Thyroid gland (tissue), 4 donors: ENCODE measurements at places on chromosomes 11 and 22.

DNA sequence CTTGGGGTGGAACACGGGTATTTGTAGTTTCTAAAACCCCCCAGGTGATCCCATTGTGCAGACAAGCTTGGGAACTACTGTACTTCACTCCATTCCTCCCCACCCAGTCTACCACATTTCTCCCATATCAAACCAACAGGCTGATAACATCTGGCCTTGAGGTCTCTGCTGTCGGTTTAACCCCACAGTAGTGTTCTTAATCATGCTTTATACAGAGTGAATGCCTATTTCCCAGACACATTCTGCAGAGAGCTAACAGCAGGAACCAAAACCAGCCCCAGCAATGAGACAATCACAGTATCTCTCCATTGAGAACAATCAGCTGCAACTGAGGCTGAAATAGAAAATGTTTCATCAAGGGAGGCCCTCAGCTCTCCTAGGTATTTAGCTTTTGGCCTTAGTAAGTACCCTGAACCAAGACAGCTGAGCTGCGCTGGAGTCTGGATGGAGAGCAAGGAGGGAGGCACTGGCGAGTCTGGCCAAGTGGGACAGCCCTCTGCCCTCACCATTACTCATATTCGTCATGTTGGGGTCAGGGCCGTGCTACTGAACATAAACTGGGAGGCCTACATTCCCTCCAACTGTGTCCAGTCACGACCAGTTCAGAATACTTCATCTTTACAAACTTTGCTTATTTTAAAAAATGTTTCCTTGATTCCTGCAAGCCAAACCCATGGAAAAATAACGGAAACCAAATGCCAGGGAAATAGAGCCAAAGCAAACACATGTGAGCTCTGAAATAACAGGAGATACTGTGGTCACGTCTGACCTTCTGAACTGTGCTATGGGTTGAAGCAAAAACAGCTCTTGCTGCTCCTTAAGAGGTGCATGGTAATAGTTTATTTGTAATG is 81.0 kb downstream of the CCDC34 start:
- DNase-seq: no peak

- no peak for DNase-seq
Measured at GRCh38 chr11:107916671-107917241, 11.5 kb upstream of the RAB39A start.

GRCh38 chr22:31393893-31394292 is 5.5 kb upstream of the DRG1 start:
- no peak for DNase-seq

- DNase-seq: no peak
Measured at GRCh38 chr22:39617342-39617741, 46.8 kb downstream of the CACNA1I start.

- no peak for DNase-seq
Measured at GRCh38 chr11:38005597-38005996, 1407.6 kb upstream of the RAG2 start.

DNA sequence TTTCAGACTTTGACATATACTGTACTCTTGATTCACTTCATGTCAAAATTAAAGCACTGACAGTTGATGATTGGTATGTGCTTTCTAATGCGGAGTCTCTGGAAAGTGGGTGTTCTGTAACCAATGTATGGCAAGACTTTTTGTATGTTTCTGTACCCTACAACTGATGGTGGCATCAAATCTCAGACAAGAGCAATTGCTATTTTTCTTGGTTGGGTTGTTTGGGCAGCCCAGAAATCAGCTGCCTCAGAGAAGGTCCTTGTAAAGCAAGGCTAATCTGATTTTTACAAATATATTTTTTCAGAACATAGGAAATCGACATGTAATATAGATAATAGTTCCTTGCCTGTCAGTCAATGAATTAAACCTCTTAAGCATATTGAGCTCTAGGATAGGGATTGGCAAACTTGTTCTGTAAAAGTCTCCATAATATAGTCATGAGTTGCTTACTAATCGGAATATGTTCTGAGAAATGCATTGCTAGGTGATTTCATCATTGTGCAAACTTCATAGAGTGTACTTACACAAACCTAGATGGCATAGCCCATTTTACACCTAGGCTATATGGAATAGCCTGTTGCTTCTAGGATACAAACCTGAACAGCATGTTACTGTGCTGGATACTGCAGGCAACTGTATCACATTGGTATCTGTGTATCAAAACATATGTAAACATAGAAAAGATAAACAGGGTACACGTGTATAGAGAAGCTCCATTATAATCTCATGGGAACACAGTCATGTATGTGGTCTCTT is 10.2 kb upstream of the OOSP4A start:
- DNase-seq: no peak

GRCh38 chr11:34299284-34299972 is 58.4 kb downstream of the ABTB2 start:
- no peak for DNase-seq

GRCh38 chr11:133930767-133931448 is 25.9 kb downstream of the IGSF9B start:
- DNase-seq: no peak

GRCh38 chr22:44482776-44483175 is 15.3 kb downstream of the RTL6 start:
- no peak for DNase-seq

DNA sequence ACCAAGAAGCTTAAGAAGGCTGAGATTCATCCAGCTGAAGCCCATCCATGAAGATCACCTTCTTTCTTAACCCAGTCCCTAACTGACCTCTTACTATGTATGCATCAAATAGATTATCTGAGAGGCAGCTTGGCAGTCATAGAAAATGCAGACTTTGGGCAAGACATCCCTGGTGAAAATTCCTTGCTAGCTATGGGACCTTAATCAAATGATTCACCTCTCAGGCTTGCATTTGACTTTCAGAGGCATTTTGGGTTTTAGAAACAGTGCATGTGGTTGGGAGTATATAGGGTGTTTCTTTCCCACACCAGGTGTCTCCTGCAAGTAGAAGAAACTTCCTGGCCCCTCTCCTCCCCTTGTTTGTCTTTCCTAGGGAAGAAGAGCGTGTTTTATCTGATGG is 188.5 kb upstream of the ISX start:
- no peak for DNase-seq

- no peak for DNase-seq
Measured at GRCh38 chr22:36881504-36882245, 20.9 kb downstream of the NCF4 start.

GRCh38 chr11:19982774-19983495 is 177.3 kb downstream of the DBX1 start:
- no peak for DNase-seq

DNA sequence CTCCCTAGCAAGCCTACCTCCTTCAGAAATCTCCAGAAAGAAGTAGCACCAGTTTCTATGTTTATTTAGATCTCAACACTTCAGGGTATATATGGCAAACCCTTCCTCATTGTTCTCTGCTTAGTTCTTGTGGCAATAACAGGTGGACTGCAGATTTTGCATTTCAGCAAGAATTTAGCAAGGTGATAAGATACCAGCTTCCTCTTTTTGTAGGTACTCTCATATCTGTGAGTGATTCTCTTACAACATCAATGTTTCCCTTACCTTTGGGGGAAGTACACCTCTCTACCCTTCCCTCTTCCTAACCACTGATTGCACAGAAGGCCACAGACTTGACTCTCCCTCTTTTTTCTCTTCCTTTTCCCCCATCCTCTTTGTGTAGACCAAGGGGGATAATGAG is 230.9 kb upstream of the SESN3 start:
- DNase-seq: no peak

GRCh38 chr22:21022955-21023614 is 8.1 kb downstream of the P2RX6 start:
- no peak for DNase-seq

DNA sequence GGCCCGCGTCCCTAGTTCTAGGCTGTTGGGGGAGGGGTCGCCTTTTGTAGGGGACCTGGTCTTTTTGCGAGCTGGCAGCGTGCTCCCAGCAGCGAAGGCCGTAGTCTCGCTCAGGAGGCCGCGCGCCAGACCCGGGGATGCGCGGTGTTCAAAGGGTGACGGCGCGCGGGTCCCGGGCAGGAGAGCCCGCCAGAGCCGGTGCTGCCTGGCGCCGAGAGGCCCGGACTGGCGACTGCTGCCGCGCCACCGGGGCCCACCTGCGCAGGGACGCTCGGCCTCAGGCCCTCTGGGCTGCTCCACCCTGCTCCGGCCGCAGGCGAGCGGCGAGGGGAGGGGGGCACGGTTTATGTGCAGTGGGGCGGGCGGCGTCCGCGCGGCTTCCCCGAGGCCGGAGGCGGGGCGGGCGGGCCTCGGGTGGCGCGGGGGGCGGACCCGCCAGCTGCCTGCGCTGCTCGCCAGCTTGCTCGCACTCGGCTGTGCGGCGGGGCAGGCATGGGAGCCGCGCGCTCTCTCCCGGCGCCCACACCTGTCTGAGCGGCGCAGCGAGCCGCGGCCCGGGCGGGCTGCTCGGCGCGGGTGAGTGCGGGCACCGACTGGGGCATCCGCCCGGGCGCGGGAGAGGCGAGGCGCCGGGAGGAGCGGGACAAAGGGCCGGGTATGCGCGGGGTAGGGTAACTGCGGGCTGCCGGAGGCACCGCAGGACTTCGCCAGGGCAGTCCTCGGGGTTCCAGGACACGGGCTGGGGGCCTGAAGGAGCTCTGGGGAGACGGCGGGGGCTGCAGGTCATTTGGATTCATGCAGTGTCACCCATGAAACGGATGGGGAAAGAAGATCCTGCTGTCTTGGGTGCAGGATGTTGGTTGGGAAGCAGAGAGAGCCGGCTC is at the start of gene PRSS23:
Gene PRSS23 (plus strand): TSS at position 467 of the 884 bp plus-strand sequence. CDS start 7,102 bp downstream, outside the sequence.
- DNase-seq: peak; percentile 83
